Gastroesophageal sphincter (tissue), 4 donors: ENCODE measurements at places on chromosomes 5 and 9.

DNA sequence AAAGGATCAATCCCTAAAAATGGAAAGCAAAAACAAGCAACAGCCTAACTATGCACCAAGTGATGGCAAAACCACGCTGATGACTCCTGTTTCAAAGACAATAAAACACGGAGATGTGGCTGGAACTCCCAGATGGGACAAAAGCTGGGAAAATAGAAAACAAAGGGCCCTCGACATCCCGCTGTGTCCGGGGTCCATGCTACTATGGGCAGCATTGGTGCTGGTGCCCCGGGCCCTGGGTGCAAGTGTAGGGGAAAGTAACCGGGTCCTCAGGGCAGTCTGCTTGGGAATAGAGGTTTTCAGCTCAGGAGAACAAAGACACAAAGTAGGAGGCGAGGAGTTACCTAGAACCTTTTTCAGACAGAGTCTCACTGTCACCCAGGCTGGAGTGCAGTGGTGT is 46.1 kb downstream of the MRPL36 start:
- no peak for ATAC-seq

- no peak for ATAC-seq
Measured at GRCh38 chr5:131758520-131758900, 38.3 kb downstream of the FNIP1 start.

DNA sequence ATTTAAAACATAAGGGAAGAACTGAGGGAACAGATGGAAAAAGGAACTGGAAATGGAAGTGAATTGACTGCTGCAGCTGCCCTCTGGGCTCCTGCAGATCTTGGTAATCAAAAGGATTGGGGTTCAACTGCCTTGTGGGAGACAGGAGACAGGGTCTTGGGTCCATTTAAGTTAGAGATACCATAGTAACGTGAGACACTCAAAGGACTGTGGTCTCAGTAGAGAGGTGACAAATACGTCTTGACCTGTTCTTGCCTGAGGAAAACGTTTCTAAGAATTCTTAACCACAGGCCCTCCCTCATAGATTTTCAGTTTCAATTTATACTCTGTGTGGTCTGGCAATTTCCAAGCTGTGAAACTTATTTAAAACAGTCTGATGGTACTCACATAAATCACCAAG is 100.8 kb upstream of the DHFR start:
- no peak for ATAC-seq

GRCh38 chr5:124352312-124352711 is 394.1 kb downstream of the ZNF608 start:
- no peak for ATAC-seq

GRCh38 chr5:139019880-139020279 is 144.7 kb upstream of the LRRTM2 start:
- no peak for ATAC-seq

GRCh38 chr9:94915476-94916450 is 189.3 kb downstream of the AOPEP start:
- ATAC-seq = no peak

DNA sequence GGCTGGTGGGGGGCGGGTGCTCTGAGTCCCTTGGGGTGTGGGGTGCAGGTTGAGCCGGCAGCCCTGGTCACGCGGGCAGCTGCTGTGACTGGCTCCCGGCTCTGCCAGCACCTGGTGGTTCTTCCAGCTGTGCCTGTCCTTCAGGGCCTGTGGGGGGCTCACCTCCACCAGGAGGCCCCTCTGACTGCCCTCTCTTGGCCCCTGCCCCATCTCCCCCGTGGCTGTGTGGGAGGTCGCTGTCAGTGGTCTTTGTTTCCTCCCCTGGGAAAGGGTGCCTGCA is 3.3 kb downstream of the RXRA start:
- ATAC-seq = no peak

DNA sequence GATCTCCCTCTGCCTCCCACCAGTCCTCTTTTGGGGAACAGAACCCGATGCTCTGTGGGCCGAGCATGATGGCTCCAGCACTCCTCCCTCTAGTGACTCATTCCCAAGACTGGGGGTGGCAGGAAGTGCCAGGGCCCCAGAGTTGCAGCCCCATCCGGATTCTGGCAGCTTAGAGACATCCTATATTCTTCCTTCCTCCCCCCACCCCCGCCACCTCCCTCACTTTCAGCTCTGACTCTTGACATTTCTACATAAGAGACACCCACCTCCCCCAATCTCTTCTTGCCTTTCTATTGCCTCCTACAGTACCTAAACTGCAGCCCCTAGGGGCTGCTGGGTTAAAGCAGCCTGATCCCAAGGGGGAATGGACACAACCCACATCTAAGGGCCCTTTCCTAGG is 47.1 kb upstream of the MATR3 start:
- no peak for ATAC-seq

GRCh38 chr5:169647566-169647965 is 10.5 kb downstream of the DOCK2 start:
- no peak for ATAC-seq

GRCh38 chr9:133892193-133892920 is 99.8 kb downstream of the VAV2 start:
- no peak for ATAC-seq

DNA sequence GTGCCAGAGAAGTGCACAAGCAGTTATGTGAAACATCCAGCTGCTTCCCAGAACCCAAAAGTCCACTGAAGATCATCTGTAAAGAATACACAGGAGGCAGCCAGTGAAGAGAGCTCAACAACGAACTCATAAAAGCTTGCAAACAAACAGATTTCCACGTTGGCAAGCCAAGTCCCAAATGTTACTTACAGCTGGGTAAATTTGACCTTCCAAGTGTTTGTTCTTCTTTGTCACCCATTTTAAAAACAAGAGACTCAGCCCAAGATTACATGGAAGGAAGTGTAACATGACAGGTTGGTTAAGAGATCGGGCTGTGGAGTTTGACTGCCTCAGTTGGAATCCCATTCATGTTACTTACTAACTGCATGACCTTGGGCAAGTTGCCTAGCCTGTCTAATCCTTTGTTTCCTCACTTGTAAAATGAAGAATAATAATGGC is 174.9 kb upstream of the PAPPA start:
- ATAC-seq = no peak

DNA sequence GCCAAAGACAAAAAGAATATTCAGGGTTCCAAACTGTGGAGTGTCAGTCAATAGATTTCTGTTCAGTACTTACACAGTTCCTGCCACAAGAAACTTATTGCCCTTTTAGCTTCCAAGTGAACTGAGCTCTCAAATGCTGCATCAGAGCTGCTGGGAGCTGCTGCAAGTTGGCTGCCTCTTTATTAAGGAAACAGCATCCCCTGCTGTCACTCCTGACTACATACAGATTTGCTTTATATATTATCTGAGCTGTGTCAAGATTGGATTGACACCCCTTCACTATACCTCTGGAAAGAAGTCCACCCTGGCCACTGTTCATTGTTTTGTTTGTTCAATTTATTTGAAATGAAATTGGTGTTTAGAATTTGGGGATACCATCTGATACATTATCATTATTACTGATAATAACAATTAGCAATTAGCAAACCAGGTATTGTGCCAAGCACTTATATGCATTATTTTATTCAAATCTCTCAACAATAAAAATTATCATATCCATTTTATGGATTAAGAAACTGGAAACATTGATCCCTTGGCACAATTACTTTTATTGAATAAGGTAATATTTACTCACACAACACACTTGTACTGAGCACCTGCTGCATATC is 16.4 kb upstream of the C5orf58 start:
- ATAC-seq = peak; percentile 48

GRCh38 chr5:98016771-98017170 is 756.7 kb upstream of the RGMB start:
- no peak for ATAC-seq

DNA sequence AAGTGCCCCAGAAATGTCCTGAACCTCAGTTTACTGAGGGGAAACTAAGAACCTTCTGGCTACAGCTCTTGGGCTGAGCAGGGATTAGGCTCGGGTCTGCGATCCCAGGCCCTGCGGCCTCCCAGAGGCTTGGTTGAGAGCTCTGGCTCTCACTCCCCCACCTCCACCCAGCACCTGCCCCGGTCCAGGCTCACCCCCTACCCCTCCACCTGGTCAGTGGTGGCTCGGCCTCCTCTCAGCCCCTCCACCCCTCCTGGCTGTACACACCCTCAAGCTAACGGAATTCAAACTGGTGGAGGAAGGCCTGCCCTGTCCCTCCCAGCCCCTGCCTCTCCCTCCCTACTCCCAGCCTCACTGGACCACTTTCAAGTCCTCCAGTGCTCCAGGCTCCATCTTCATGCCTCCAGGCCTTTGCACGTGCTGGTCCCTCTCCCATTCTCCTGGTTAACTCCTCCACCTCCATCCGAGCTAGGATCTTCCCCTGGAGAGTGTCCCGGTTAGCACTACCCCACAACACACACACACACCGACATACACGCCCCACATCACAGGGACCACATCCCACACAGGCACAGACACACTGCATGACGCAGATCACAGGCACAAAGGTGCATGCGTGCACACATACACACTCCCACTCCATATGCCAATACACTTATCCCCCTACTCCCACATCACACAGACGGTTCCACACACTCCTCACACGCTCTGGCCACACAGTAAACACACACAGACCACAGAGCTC is 130.9 kb downstream of the C9orf50 start:
- ATAC-seq = no peak

- ATAC-seq = no peak
Measured at GRCh38 chr5:151772846-151773561, 1.2 kb downstream of the G3BP1 start.

DNA sequence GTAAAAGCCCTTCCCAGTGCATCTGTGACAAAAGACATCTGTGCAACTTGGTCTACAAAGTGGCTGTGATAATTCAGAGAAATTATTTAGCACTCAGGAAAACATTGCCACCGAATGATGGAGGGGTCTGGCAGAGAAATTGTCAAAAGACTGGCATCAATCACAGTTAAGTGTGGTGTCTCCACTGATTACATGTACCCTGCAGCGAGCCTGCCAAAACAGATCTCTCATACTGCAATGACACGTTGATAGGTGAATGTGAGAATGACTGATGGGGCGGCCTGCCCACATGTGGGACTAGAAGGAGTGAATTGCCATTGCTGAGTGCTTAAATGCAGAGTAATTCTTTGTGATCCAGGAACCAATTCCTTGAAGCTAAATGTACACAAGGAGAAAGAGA is 136.4 kb upstream of the PCSK5 start:
- no peak for ATAC-seq

GRCh38 chr9:127970401-127971313 is 10.1 kb downstream of the EEIG1 start:
- ATAC-seq = no peak

DNA sequence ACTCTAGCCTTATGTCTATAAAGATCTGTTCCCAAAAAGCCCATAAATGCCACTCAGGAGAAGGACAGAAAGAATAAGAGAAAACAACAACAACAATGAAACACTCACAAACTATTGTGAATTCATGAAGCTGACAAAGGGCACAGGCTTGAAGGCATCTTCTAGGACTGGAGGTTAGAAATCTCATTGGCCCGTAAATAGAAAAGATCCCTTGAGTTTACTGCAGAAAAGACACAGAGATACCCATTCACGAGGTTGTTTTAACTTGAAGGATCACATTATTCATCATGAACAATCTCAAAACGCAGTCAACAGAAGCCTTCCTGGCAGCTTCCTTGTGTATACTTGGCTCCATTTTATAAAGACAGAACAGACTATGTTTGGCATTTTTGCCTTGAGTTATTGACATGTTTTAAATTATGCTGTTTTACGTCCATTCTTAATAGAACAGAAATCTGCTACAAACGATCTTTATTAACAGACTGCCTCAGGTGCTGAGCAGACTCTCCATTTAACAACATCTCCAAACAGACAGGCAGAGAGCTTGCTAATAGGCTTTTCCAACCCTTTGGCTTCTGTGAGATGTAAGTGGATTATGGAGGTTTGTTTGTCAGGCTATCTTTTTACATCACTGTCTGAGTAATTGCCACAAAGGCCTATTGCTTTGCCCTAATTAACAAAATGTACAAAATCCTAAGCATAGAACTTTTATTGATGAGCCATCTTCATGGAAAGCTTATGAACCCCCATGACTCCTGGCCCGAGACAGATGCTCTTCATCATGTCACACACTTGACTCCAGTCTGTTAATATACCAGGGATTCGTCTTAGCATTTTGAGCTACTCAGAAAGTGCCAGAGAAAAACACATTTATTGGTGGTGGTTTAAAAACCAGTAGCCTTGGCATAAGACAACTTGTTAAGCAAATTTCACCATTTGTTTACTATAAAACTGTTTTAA is 735.3 kb upstream of the ZNF608 start:
- ATAC-seq = no peak

DNA sequence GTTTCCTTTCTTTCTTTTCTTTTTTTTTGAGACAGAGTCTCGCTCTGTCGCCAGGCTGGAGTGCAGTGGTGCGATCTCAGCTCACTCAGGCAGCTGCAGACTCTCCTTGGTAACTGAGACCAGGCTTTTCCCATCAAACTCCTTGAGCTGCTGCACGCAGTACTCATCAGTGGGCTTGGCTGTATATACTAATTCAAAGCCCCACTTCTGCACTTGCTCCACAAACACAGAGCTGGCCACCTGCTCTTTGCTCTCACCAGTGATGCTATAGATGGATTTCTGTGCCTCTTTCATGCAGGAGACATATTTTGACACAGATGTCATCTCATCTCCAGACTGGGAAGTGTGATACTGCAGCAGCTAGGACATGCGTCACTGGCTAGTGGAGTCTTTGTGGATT is 252.7 kb downstream of the AP3B1 start:
- ATAC-seq = no peak
